ENCODE measurements at places on chromosomes 12 and 14.

- no peak for DNase-seq
Measured at GRCh38 chr14:105137481-105138020, 31.0 kb downstream of the JAG2 start.

DNA sequence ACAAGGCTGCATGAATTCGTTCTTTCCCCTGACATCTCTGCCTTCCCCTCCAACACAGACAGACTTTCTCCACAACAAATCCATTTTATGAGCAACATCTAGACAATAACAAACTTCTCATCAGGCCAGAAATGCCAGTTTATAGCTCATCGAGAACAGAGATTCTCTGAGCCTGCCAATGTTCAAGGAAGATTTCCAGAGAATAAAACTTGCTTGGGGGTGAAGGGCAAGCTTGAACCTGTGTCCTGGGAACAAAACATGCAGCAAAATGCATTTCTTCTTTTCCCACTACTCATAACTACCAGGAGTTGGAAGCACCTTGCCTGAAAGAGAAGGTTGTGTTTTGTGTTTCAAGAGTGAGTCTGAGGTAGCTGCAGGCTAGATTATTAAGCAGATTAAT is 6.8 kb downstream of the MAP1LC3B2 start:
- DNase-seq: no peak

- no peak for DNase-seq
Measured at GRCh38 chr12:46110928-46111699, 120.7 kb upstream of the SCAF11 start.

GRCh38 chr14:51516706-51517395 is 134.9 kb upstream of the FRMD6 start:
- DNase-seq: no peak

DNA sequence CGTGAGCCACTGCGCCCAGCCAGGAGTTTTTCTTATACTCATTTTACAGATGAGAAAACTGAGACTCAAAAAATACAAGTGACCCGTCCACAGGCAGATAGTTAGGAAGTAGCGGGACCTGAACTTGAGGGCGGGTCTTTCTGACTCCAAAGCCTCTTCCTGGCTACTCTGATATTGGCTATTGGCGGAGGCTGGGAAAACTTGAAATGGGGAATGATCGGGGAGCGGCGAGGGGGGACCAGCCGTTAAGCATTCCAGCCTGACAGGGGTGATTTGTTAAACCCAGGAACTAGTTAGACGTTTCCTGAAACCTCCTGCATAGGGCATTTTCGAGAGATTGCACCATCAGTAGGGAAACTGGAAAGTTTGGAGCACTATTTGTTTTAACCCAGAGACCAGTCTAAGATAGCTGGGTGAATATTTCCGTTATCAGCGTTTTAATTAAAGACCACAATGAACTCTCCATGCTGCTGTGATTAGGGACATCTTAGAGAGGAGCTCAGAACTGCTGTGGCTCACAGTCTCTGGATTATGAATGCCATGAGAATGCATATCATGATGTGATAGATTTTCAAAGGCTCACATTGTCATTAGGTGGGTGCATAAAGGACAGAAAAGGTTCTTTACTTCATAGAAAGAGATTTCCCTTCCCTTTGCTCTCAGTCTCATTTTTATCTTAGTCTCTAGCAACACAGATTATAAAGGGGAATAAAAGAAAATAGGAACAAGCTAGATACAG is 2.5 kb downstream of the NR1H4 start:
- DNase-seq: no peak

DNA sequence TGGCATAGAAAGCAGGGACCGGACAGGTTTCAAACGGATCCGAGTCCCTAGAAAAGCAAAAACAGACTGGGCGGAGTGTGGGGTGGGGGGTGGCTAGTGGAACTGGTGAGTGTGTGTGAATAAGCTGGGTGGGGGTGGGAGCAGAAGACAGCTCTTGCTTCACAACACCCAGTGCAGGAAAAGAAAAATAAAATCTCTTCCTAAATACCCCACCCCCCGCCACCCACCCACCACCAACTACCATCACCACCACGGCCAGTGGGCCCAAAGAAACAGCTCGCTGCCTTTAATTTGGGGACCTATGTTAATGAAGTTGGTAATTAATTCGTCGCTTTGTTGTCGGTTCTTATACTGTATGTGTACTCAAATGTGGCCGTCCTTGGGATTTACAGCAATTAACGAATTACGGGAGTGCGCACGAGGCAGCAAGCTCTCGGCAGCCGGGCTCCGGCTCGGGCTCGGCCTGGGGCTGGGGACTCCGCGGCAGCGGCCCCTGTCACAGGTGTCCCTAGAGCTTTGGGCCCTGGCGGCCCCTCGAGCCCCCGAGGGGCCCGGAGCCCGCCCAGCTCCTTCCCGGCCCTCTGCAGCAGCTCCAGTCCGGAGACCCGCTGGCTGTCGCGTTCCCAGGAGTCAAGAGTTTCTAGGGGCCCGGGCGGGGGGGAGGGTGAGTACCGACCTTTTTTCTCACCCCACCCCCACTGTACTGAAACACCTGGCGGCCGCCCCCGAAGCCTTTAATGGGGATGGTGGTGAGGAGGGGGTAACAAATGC is 1.5 kb upstream of the OTX2 start:
- DNase-seq: no peak

DNA sequence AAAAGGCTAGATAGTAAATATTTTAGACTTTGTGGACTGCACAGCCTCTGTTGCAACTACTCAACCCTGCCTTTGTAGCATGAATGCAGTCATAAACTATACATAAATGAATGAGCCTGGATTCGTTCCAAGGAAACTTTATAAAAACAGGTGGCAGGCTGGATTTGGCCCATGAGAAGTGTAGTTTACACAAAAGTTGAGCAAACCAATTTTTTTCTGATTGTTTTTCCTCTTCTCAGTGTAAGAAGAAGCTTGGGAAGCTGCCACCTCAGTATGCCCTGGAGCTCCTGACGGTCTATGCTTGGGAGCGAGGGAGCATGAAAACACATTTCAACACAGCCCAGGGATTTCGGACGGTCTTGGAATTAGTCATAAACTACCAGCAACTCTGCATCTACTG is 9.5 kb downstream of the OAS1 start:
- no peak for DNase-seq

GRCh38 chr12:43292699-43293098 is 259.3 kb downstream of the ADAMTS20 start:
- no peak for DNase-seq

DNA sequence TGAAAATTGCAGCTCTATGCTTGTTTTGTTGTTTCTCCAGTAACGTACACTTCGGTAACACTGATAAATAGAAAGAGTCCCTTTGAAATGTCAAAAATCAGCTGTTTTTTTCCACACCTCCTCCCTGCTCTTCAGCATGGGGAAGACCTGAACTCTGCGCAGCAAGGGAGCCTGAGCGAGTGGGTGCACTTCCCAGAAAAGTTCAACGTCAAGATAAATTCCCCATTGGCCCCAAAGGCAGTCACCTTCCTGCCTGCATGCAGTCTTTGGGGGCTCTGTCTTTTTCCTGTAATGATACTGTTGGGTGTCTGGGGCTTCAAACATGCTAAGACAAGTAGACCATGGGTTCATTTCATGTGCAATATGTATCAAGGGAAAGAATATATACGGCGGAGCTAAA is 8.8 kb upstream of the FOXG1 start:
- DNase-seq: no peak
